ENCODE measurements at places on chromosomes 4 and X. TPM values are rescaled to one million over a fixed set of nuclear protein-coding genes. Genes with fewer than 3 reads are reported as not detected.

- no peak for DNase-seq
Measured at GRCh38 chr4:173767650-173768049, 237.6 kb upstream of the HAND2 start.

DNA sequence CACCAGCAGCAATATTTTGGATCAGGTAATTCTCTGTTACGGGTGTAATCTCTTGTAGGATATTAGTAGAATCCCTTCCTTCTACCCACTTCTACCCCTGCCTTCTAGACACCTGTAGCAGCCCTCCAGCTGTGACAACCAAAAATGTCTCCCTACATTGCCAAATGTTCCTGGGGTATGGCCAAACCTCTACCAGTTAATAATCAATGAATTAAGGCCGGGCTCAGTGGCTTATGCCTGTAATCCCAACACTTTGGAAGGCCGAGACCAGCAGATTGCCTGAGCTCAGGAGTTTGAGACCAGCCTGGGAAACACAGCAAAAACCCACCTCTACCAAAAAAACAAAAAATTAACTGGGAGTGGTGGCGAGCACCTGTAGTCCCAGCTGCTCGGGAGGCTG is 9.9 kb downstream of the MAML3 start:
- no peak for DNase-seq

Gene AASDH
- 23.4 TPM for total RNA-seq

DNA sequence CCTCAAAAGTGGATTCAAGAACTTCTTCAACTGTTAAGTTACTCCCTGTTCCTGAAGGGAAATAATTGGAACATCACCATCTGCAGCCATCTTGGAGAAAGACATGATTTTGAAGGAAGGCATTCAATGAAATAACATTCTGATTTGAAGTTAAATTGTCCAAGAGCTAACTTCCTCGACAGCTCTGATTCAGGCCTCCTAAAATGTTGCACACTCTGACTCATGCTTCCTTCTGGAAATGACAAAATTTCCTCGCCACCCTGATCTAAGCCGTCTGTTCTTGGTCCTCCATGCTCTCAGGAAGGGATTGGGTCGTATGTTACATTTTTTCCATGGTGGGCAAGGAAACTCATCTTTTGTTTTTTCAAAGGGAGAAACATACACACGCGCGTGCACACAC is 496.9 kb upstream of the DIPK2B start:
- DNase-seq, result no peak

DNA sequence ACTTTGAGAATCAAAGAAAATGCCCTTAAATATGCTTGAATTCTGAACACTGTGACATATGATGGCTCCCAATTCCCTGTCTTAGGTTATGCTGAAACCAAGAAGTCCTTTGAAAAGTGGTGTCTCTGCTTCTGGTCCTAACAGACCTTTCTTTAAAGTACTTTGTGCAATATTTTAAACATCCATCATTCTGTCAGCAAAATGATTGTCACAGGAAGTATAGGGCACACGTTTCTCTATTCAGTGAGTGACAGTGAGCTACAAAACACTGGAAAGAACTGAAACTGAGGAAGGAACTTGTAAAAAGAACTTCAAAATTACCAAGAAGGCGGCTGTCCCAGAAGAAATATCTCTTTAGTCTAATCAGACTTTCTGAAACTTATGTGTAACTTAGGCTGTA is 12.2 kb upstream of the NUP54 start:
- DNase-seq, result no peak

Gene TMLHE
- 26.8 TPM for total RNA-seq

DNA sequence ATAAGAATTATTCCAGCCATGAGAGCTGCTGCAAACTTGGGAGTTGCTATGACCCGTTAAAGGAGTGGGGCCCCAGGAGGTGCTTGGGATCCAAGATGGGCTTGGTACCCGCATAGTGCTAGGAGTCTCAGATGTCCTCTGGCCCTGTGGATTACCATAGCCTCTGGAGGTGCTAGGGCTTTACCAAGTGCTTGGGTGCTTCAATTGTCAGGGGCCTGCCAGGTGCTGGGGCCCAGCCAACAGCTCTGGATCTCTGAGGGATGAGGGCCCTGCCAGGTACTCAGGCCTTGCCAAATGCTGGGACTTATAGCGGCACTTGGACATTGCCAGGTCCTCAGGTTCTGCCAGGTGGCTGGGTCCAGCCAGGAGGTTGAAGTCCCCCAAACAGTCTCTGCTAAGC is 32.0 kb upstream of the USP51 start:
- DNase-seq, result no peak

Measured in lung (tissue), 17 donors.